ENCODE measurements at places on chromosomes 11 and 22.

DNA sequence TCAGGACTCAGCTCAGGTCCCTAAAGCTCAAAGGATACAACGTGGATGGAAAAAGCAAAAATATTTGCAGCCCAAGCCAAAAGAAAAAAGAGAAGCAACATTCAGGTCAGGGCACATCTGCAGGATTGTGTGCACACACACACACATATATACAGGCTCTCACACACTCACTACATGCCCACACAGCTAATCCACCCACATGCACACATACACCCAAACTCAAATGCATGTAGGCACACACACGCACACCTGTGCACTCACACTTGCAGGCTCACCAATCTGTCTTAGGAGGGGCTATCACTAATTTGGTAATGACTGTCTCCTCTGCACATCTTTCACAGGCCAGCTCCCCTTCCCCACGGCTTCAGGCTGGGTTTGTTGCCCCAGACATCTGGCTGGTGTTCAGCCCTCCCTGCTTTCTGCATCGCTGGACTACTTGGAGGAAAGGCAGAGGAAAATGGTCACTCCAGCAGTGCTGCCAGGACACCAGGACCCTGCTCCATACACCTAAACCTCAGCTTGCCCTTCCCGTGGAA, 103.6 kb upstream of the DRD2 start:
- DNase-seq, result no peak

GRCh38 chr22:23187211-23187610, 6.9 kb downstream of the BCR start:
- DNase-seq, result no peak

GRCh38 chr22:28034760-28035401, 115.8 kb upstream of the PITPNB start:
- no peak for DNase-seq

DNA sequence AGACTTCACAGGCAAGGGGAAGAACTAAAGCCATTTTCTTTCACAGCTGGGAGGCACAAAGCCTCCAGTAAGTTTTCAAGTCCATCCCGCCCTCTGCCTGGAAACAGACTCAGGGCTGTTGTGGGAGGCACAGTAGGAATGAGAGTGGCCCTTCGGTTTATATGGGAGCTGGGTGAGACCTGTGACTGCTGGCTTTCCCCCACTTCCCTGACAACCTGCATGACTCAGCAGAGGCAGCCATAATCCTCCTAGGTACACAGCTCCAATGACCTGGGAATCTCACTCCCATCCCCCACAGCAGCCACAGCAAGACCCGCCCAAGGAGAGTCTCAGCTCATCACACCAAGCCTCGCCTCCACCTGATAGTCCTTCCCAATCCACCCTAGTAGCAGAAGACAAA, 12.1 kb upstream of the TMEM45B start:
- DNase-seq, result no peak

GRCh38 chr22:17035246-17035645, 27.2 kb upstream of the GAB4 start:
- no peak for DNase-seq

Data from activated naive CD4-positive, alpha-beta T cell (primary cell).